ENCODE measurements at places on chromosomes 12 and 14.

DNA sequence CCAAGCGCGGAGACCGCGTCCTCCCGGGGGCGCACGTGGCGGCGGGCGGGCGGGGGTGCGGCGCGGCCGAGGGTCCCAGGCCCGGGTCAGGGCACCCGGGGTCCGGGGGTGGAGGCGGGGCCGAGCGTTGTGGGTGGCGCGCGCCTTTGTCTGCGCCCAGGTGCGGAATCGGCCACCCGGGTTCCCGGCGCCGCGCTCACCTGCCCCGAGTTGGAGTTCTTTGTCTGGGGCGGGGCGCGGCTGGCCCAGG, 50.1 kb downstream of the LRCOL1 start:
- DNase-seq, result peak; percentile 75

DNA sequence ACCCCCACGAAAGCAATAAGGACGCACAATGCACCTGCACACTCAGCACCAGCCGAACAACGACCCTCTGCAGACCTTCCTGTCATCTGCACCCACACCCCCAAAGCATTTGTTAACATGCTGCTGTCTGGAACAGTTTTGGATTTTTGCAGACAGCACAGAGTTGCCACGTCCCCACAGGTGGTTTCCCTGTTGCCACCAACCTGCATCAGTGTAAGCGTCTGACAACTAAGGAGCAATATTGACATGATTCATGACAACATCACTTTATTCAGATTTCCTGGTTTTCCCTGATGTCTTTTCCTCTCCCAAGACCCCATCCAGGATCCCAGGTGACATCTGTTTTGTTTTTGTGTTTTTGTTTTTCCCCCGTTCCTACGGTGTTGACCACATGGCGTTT, 150.7 kb upstream of the C14orf180 start:
- DNase-seq, result no peak

- no peak for DNase-seq
Measured at GRCh38 chr12:78530100-78530765, 334.3 kb upstream of the SYT1 start.

GRCh38 chr12:25764409-25764808, 194.1 kb upstream of the RASSF8 start:
- no peak for DNase-seq

- DNase-seq, result no peak
Measured at GRCh38 chr14:39991041-39991440, 558.8 kb upstream of the FBXO33 start.

DNA sequence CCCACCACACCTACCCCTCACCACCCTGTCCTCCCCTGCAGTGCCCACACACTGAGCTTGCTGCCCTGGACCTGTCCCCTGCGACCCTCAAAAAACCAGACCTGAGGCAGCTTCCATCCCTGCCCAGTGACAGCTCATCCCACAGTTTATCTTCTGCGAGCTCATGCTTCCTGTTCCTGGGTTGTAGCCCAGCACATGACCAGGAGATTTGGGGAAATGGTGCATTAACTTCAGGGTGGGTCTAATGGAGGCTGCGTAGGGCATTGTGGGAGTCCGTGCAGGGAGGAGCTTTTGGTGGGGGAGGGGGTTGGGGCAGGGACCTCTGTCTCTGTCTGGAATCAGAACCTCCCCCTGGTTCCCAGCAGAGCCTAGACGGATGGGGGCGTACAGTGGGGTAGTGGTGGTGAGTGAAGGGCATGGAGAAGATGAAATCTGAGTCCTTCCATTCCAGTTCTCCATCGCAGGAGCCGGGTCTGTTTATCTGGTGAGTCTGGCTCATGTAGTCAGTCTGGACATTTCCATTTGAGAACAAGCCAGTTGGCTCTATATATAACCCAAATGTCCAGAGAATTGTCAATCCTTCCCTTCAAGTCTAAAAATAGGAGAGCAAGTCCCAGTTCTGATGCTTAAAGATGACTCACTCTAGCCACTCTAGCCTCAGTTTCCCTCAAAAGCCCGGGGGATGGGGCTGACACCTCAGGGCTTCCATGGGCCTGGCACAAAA, 270.9 kb downstream of the CACNA1C start:
- no peak for DNase-seq

DNA sequence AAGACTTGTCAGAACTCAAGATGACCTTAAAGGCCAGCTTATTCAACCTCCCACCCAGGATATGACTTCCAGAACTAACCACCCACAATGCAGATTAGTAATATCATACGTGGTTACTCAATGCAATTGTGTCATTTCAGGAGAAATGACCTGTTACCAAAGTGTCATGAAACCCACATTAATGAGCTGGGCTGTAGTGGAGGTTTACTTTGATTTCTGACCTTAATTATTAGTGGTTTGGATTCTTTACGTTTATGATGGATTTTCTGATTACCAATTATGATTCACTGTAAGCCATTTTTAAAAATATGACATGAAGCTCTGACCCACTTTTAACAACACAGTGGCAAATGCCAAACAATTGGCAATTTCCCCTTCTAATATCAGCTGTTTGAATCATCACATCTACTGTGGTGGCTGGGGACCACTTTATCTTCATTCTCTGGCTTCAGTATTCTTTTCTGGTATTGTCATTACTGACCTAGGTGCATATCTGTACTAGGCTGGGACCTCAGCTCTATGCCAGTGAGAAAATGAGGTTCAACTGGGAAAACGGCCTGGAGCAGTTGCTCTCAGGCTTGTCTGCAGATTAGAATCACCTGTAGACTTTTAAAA, 223.3 kb downstream of the RGS6 start:
- no peak for DNase-seq

DNA sequence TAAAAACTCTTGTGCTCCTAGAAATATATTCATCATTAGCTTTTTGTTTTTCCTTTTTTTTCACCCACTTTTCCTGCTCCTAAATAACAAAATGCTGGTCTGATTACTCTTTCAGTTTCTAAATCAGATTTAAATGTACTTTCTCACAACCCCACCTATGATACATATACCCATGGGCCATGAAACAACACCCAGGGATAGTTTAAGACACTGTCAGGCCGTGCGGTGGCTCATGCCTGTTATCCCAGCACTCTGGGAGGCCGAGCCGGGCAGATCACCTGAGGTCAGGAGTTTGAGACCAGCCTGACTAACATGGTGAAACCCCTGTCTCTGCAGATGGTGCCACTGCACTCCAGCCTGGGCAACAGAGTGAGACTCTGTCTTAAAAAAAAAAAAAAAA, 1.6 kb upstream of the NUMB start:
- DNase-seq, result no peak

DNA sequence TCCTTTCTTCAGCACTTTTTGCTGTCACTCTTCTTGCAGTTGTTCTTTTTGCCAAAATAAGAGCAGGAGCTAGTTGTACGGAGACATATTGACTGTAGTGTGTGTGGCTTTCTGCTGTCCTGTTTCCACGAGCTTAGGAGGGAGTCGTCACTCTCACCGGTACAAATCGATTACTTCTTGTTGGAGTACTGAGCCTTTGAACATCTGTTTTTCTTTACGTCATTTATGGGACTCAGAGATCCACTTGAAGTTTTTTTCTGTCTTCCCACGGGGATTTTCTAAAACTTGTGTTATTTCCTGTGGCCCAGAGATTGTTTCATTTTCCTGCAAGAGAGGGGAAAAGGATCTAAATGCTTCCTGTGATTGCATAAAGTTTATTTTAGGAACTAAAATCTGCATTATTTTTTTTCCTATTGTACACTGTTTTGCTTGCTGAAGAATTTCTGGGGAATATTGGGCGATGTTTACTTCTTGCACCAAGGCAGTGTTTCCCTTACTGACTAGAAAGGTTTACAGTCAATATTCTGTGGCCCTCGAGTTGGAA, 199.8 kb upstream of the ARHGAP5 start:
- no peak for DNase-seq

DNA sequence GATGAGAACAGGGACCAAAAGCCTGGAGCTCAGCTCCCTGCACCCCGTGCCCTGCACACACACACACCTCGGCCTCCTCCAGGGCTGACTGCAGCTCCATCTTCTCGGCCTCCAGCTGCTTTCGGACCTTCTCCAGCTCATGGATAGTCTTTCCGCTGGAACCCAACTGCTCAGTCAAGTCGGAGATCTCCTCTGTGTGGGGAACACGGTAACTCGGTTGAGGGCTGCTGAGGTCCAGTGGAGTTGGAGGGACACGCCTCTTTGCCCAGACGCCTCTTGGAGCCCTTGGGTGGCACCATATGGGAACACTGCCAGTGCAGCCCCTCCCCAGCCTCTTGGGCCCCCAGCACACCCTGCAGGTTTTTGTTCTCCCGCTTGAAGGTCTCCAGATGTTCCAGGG, 8.7 kb upstream of the MYH6 start:
- DNase-seq, result no peak

DNA sequence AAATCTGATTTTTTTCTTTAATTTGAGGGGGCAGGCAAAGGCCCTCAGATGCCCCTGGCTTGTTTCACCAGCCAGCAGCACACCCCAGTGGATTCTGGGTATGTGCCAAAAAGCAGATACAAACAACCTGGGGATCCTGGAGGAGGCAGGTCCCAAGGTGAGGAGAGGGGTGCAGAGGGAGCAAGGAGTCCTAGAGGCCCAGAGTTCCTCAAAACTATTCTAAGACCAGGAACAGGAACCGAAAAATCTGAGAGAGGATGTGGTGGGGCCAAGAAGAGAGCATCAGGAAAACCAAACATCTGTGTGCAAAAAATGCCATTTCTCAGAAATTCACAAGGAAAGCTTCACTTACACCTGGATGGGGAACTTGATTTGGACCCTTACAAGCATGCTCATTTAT, 8.2 kb downstream of the KCNA5 start:
- no peak for DNase-seq

- no peak for DNase-seq
Measured at GRCh38 chr12:104339663-104340062, 36.1 kb downstream of the EID3 start.

DNA sequence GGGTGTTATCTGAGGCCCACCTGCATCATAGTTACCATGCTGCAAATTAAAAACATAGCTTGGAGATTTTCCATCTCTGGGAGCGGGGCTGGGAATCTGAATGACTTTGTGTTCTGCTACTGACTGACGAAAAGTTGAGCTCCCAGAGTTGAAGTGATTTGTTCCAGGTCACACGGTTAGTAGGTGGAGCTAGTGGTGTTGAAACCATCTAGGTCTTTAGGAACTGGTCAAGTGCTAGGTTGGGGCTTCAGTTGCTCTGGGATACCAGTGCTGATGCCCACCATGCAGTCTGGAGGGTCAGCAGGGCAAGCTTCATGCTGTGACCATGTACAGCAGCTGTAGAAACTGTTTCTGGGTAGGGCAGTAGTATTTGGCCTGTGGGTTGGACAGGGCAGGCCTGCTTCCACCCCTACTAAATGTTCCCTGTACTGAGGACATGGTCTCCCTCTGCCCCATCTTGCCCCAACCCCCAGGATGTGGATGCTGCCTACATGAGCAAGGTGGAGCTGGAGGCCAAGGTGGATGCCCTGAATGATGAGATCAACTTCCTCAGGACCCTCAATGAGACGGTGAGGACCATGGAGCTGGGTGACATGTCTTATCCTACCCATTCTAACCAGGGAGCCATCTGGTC, 5.3 kb downstream of the KRT7 start:
- no peak for DNase-seq

GRCh38 chr12:74626397-74626796, 88.8 kb downstream of the ATXN7L3B start:
- no peak for DNase-seq

GRCh38 chr12:76546889-76547288, 12.7 kb downstream of the OSBPL8 start:
- DNase-seq, result no peak

GRCh38 chr14:70807898-70808415, 1.4 kb downstream of the MAP3K9 start:
- peak; percentile 60 for DNase-seq

DNA sequence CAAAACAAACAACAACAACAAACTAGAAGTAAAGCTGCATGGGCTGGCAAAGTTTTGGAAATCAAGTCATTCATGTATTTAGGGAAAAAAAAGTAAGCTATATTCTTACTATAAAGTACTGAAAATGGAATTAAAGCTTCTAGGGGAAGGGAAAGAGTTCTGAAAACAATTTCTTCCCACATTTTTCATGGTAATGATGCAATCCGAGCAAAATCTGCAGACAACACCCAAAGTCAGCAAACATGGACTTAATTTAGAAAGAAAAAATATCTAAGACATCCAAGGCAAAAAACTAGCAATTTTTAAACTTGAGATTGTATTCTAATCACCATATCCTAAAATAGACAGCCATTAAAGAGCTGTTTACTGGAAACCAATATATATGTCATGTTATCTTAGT, 86.3 kb downstream of the LRP6 start:
- no peak for DNase-seq

- DNase-seq, result no peak
Measured at GRCh38 chr12:58727521-58727920, 192.8 kb downstream of the LRIG3 start.

DNA sequence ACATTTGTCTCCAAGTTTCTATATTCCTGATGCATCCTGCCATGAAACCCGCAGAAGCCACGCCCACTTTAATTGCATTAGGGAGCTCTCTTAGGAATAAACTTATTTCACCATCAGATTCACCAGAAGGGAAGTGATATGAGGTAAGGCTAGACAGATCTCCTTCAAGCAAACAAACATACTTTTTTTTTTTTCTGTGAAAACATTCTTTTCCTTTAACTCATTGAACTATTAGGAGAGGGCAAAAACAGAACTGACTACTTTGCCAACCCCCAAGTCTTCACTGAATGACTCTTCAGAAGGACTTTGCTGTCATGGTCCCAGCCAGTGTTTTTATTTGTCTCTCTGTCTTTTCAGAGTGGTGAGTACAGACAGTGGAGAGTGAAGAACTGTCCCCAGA, 48.4 kb downstream of the GTF2A1 start:
- no peak for DNase-seq

DNA sequence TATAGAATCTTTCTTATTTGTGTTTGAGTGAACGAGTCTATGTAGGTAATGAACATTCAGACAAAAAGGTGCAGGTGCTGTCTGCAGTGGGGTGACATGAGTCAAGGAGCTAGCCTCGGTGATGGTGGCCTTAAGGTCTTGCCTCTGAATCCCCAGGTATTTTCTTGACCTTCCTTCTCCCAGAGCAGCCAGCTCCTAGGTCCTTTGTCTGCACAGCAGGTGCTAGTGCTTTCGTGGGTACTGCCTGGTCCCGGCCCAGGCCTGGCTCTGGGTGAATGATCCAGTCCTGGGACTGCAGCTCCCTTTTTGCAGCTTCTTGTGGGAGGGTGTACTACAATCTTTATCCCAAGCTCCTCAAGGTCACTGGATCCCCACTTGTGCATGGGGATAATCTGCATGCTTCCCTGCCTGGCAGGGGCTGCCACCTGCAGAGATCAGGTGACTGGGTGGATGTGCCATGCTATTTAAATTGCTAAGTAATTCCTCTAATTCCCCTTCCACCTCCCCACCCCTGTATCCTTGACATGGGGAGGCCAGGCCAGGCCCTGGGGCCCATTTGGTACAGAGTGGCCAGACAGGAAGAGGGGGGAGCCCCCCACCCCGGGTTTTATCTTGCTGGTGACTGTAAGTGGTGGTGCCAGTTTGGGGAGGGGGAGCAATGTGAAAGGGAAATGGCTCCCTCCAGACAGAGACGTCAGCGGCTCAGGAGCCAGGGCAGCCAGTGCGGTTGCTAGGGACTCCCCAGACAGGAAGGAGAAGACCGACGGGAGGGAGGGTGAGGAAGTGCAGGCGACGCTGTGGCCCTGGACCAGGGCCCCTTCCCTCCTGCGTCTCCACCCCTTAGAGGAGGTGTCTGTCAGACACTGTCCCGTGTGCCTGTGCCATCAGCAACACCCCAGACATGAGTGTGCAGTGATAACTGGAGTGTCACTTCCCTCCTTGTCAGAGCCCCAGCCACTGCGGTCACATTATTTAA, 6.7 kb downstream of the VASH1 start:
- no peak for DNase-seq

- no peak for DNase-seq
Measured at GRCh38 chr14:64387232-64387781, 846 bp upstream of the MTHFD1 start.
